ENCODE measurements at places on chromosomes 11 and 22.

DNA sequence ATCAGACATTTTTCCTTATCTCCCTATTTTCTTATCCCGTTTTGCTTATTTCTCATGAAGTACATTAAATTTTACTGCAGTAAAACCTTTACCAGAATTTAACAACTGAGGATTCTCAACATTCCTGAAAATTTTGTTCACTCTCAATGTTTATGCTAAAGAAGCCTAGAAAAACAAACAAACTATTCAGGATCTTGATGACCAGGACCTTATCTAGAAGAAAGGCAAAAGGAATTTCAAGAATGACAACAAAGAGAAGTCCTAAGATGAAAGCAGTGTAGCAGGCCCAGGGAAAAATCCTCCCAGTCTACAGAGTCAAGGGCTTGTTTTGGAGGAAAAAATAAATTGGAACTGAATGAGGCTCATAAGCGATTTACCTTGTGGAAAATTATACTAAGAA lies 283.3 kb upstream of the ARHGAP42 start:
- no peak for DNase-seq

DNA sequence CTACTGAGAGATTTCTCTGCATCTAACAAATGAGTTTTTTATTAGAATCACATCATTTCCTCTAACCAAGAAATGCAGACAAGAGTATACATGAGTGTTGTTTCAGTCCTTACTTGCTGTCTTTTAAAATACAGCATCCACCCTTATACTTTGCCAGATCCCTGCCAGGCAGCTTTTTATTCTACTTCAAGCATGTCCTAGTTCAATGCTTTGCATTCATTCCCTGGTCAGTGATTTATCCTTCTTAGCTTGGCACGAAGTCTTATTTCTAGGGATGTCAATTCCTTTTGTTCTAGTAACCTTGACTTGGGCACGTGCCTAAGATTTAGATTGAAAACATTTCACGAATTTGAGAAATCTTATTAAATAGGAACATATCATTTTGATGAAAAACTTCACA lies 307.2 kb upstream of the MPPED2 start:
- no peak for DNase-seq

DNA sequence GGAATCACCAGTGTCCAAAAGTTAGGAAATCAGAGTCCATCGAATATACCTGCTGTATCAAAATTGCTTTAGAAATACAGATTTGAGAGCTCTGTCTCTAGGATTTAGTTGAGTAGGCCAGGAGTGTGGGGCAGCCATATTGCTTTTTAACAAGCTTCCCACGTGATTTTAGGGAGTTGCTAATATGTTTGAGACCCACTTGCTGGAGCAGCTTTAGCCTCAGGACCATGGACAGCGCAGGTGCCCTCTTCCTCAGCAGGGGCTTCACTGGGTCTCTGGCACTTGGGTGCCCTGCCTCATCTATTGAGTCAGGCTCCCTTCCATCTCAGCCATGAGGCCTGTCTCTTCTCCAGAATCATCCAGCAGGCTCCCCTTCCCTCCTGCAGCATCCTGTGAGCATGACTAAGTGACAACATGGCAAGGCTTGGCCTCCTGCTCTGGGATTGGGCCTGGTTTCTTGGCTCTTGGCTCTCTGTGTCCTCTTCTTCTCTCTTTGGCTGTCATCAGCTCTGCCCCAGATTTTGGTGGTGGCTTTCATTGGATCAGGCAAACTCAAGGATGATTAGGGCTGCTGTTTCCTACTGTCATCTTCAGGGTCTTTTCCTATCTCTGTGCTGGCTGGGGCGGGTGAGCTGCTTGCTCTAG lies 70.0 kb downstream of the SGSM1 start:
- no peak for DNase-seq

DNA sequence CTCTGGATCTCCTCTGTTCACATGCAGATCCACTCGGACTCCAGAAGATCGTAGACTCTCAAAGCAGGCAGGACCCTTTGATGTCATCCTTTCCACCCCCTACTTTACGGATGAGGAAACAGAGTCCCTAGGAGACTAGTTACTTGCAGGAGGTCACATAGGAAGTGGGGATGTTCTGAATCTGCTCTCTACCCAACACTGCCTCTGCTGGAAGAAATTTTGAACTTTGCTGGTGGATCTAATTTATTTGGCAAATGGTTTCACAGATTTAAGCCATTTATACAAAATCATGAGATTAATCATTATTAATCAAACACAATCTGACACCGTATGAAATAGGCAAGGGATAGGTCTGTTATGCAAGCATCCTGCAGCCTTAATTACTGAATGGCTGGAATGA lies 55.0 kb upstream of the USP47 start:
- no peak for DNase-seq

- no peak for DNase-seq
Measured at GRCh38 chr11:73201249-73201648, 16.8 kb upstream of the P2RY2 start.

- no peak for DNase-seq
Measured at GRCh38 chr22:50329236-50329635, 2.4 kb upstream of the DENND6B start.

DNA sequence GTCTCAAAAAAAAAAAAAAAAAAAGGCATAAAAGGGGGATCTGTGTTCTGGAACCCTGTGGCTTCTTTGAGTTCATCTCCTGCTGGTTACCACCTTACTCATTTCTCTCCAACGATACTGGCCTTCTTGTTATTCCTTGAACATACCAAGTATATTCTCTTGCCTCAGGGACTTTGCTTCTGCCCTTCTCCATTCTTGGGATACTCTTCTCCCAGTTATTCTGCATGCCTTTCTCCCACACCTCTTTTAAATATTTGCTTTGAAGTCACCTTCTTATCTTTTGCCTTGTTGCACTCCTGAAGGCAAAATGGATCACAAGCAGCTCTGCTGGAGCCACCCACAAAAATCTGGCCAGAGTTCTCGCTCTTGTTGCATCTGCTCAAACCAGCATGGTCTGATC lies 76.0 kb upstream of the RRM1 start:
- DNase-seq, result no peak

DNA sequence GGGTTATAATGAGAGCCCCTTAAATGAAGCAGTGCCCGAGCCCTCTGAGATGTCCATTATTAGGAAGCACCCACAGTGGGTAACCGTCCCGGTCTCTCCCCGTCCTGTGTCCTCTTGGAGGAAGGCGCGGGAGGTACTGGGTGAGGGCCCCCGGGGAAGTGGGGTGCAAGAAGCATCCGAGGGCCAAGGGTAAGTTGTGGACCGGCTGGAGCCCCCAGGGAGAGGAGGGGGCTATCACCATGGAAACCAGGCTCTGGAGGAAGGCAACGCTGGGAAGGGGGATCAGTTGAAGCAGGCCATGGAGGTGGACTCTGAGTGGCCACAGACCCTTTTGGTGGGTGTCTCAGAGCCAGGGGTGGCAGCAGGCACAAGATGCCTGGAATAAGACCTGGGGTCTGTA lies 173.6 kb downstream of the ST3GAL4 start:
- DNase-seq, result no peak

DNA sequence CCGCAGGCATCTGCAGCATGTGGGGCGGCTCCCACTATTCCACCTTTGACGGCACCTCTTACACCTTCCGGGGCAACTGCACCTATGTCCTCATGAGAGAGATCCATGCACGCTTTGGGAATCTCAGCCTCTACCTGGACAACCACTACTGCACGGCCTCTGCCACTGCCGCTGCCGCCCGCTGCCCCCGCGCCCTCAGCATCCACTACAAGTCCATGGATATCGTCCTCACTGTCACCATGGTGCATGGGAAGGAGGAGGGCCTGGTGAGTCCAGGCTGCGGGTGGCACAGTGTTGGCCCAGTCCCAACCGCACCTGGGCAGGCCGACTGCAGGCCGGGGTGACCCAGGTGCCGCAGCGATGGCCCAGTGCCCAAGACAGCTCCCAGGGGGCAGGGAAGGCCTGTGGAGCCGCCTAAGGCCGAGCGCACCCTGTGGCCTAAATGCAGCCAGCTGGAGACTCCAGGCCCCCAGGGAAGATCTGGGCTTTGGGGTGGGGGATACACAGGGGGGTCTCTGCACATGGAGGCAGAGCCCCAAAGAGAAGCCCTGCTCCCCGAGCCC lies 31.3 kb downstream of the MUC5B start:
- DNase-seq, result no peak

DNA sequence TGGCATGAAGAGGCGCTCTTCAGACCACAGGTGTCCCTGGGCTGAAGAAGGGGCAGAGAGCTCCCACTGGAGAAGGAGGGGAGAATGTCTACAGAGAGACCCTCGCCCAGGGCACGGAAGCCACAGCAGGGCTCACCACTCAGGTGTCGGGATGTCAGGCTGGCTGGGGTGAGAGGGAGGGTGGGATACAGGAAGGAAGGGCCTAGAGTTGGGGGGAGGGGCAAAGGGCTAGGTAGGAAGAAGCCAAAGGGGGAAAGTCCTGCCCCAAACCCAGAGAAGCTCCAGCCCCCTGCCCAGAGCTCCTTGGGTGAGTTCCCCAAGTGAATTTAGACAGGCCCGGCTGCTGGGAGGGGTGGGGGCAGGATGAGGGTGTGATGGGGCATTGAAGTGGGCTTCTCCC lies 232.0 kb downstream of the CEP164 start:
- DNase-seq, result no peak

DNA sequence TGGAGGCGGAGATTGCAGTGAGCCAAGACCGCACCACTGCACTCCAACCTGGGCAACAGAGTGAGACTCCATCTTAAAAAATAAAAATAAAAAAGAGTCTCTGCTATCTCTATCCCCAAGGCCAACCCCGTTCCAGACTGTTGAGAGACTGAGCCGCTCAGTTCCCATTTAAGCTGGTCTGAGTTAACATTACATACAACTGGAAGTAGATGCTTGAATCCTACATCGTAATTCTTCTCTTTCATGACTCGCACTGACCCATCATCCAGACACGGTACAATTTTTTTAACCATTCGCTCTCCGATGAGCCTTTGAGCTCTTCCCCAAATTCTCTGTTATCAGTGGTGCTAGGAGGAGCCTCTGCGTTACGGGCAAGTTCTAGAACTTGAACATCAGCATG lies 4.9 kb upstream of the CYTH4 start:
- DNase-seq, result no peak

DNA sequence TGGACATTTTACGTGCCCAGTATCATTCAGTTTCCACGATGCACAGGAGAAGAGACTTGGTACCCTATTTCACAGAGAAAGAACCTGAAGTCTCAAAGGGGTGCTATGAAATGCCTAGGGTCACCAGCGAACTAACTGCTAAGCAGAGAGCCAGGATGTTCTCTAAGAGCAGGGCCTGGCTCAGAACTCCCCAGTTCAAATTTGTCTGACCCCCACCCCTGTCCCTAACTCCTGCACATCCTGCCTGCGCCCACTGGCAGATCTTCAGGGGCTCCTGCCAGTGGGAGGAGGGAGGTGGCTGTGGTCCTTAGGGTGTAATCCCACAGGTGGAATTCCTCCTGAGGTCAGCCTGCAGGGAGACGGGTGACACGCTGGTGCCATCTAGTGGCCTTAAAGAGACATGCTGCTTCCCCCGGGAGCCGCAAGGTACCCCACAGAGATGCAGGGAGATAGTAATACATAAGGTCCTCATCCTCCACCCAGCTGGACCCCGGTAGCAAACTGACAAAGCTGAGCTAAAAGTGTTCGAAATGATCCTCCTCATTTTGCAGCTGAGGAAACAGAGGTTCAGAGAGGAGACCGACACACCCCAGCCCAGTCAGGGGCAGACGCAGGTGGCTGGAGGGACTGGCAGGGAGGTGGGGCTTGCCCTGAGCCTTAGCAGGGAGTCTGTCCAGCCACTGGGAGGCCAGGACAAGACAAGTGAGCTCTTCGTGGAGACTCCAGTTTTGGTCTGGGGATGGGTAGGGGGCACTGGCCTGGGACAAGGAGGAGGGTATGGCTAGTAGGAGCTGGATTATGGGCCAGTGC lies 34.1 kb downstream of the MB start:
- DNase-seq, result peak; percentile 29

DNA sequence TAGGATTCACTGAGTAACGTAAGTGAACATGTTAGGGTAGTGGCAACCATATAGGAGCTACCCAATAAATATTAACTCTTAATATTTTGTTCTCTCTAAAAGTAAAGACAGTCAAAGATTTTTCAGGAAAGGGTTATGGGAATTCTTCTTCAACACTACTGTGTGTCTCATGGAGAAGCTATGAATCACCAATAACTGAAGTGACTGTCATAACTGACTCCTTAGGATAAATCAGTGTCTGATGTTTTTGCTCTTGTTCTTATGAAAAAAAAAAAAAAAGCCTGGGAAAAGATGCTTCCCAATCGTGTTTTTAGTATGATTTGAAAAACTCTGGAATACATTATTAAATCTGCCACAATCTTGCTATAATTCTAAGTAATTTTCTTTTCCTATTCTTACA lies 111.2 kb upstream of the CEP126 start:
- no peak for DNase-seq

- DNase-seq, result no peak
Measured at GRCh38 chr11:117600234-117600783, 196.7 kb downstream of the DSCAML1 start.

- no peak for DNase-seq
Measured at GRCh38 chr11:43833657-43834073, 47.0 kb upstream of the ALKBH3 start.

All from central memory CD4-positive, alpha-beta T cell (primary cell).